ENCODE measurements at places on chromosomes 6 and 20.

DNA sequence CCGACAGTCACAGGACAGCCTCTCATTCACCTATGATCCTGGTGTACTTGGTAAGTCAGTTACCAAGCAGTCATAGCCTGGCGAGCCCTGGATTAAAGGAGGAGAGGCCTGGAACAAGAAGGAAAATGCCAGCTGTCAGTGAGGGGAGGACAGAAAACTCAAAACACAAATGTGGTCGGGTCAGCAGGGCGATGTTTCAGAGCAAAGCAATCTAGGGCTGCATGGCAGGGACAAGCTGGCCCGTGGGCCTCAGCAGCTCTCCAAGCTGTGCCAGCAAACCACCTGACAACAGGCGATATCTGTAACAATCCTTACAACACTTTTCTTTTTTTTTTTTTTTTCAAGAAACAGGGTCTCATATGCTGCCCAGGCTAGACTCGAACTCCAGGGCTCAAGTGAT, 40.3 kb downstream of the MGME1 start:
- DNase-seq = no peak

DNA sequence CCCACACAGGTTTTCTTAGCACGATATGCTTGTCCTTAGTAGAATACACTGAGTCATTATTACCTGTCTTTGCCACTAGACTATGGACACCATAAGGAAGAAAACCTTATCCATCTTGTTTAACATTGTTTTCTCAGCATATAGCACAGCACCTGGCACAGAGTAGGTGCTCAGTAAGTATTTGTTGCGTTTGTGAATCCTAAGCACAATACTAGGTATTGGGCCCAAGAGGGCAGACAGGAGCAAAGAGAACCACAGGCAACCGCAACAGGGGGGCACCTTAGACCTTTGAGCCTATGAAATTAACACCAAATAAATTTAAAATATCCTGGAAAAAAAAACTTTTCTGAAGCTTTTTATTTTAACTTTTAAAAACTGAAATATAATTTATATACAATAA, 3.7 kb upstream of the NCOA6 start:
- no peak for DNase-seq

DNA sequence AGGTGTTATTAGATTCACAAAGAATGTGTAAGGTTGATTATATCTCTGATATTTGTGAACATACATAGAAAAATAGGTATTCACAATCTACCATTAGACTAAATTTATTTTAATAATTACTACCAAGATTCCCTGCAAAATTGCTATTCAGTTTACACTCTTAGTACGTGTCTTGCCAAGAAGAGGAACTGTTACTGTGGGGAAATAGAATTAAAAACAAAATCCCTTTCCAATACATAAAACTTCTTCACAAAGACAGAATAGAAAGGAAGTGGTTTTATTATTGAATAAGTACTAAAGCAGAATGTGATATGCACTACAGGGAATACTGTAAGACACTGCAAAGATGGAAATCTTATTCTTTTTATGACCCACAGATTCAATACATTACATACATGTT, 17.0 kb downstream of the RAB32 start:
- DNase-seq = no peak

GRCh38 chr6:32912951-32913350, 27.9 kb downstream of the HLA-DMB start:
- no peak for DNase-seq

GRCh38 chr6:39050453-39051112, 2.0 kb downstream of the GLP1R start:
- no peak for DNase-seq

DNA sequence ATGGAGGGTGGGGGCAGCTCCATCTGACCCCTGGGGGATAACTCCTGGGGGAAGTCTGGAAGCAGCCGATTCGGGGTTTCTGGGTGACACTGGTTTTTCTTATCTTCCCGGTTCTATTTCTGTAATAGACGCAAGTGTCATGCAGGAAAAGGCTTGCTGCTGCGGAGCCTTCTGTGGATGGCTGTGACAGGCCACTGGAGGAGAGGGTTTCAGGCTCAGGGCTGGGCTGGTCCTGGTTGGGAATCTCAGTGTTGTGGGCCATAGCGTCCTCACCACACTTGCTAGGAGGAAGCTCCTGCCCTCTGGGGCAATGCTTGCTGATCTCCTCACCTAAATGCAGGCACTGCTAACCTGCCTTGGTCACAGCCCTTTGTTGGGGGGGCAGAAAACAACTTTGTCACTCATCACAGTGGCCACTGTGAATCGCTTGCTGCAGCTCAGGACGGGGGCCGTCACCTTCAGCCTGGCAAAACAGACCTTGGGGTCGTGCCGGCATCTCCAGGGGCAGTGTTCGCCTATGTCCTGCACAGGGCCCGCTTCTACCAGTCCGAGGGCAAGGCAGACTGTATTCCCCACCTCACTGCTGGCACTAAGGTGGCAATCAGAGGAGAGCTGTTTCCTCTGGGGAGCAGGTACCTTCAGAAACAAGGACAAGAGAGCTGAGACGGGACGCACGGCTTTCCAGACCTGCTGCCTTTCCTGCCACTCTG, 4.4 kb upstream of the TUBB1 start:
- DNase-seq = no peak

GRCh38 chr20:57266291-57267157, at the start of gene BMP7:
TSS of gene BMP7 (minus strand) at chr20:57266641. CDS start at chr20:57266122, 519 bp downstream.
- peak; percentile 0 for DNase-seq

DNA sequence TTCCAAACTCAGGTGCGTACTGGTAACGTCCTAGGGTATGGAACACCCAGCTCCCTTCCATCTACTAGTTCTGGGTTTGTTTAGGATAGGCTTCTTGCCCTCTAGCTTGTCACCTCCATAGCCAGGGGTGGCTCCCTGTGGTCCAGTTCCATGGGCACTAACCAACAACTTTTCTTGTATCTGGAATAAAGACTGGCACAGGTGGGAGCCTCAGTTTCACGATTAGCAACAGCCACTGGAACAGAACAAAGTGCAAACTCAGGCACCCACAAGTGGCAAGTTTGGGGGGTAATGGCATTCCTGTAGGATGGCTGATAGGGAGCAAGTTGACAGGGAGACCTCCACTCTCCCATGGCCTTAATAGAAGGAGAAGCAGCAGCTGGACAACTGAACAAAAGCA, 5.6 kb upstream of the APMAP start:
- DNase-seq = no peak

DNA sequence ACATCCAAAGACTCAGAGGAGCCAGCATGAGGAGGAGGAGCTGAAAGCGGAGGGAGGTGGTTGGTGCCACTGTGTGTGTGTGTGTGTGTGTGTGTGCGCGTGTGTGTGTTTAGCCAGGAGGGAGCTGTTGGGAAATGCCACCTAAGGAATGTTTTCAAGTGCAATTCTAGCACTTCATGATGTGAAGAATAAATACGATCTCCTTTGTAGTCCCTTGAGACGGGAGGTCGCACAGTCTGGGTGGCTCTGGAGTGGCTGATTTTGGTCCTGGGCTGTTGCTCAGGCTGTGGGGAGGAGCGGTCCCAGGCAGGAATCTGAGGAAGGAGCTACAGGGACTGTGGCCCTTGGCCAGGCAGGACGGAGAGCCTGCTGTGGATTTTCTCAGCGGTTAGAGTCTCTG, 93.7 kb downstream of the PPP1R14C start:
- no peak for DNase-seq

DNA sequence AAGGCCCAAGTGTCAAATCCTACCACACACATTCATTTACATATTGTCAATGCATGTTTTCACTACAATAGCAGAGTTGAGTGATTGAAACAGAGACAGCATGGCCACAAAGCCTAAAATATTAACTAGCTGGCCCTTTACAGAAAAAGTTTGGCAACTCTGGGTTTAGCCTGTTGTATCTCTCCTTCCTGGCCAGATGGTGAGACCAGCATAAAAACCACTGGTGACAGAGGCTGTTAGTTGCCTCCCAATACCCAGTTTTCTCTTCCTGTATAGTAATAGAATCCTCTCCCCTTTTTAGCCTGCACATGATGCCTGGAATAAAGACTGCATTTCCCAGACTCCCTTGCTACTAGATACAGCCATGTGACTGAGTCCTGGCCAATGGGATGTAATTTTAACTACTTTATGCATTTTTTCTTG, 100.0 kb upstream of the TAB2 start:
- DNase-seq = no peak

DNA sequence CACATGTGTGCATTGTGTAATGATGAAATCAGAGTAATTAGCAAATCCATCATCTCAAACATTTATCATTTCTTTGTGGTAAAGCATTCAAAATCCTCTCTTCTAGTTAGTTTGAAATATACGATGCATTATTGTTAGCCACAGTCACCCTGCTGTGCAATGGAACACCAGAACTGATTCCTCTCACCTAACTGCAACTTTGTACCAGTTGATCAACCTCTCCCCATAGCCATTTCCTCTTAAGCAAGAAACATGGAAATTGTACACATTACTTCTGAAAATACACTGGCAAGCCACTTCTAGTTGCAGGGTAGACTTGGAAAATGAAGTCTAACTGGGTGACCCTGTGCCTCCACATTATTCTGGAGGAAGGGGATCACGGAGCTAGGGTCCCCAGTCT, 58.1 kb upstream of the ESR1 start:
- DNase-seq = no peak

- peak; percentile 88 for DNase-seq
Observed at GRCh38 chr6:168035661-168036545, 38.4 kb downstream of the KIF25 start.

DNA sequence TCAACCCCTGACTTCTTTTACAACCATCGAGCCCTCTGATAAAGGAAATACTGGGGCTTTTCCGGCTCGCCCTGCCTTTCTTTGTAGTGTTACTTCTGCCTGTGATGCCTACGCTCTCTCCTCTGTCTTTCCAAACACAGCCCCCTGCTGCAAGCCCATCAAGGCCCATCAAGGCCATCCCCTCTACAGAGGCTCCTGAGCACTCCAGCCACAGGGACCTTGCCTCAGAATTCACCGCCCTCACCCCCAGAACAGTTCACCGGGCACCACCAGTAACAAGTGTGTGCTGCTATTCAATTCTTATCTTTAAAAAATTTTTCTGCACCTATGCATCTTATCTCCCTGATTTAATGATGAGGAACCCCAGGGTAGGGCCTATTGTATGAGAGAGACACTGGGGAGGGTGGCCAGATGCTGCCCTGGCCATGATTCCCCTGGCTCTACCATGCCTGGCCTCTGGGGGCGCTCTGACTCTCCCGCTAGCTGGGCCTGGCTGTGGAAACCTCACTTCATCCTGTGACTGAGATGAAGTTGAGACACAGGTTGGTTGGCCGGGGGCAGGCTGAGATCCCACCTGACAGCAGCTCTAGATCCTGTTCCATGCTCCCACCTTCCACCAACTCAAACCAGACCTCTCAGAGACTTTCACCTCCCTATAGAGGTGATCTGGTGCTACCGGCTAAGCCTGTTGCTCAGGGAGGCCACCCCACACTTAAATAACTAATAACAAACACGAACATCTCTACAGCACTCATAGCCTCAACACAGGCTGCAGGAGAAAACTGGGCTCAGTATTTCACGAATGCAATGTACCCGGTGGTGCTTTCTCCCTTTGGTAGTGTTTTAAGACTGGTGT, 19.2 kb upstream of the GLP1R start:
- peak; percentile 5 for DNase-seq
